AG04449 (cell line): ENCODE measurements at places on chromosomes 3 and 15.

GRCh38 chr3:42852441-42852840 lies 23.2 kb downstream of the CYP8B1 start:
- no peak for DNase-seq

- peak; percentile 37 for DNase-seq
These were observed 17.9 kb upstream of the ANKRD28 start for GRCh38 chr3:15815696-15816095.

DNA sequence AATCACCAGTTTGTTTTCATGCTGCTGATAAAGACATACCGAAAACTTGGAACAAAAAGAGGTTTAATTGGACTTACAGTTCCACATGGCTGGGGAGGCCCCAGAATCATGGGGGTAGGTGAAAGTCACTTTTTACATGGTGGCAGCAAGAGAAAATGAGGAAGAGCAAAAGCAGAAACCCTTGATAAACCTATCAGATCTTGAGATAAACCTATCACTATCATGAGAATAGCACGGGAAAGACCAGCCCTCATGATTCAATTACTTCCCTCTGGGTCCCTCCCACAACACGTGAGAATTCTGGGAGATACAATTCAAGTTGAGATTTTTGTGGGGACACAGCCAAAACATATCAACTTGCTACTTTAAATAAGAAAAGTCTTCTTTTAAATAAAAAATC lies 28.9 kb downstream of the CD200R1L start:
- no peak for DNase-seq

- no peak for DNase-seq
These were observed 1018.2 kb downstream of the MCTP2 start for GRCh38 chr15:95249524-95249923.

DNA sequence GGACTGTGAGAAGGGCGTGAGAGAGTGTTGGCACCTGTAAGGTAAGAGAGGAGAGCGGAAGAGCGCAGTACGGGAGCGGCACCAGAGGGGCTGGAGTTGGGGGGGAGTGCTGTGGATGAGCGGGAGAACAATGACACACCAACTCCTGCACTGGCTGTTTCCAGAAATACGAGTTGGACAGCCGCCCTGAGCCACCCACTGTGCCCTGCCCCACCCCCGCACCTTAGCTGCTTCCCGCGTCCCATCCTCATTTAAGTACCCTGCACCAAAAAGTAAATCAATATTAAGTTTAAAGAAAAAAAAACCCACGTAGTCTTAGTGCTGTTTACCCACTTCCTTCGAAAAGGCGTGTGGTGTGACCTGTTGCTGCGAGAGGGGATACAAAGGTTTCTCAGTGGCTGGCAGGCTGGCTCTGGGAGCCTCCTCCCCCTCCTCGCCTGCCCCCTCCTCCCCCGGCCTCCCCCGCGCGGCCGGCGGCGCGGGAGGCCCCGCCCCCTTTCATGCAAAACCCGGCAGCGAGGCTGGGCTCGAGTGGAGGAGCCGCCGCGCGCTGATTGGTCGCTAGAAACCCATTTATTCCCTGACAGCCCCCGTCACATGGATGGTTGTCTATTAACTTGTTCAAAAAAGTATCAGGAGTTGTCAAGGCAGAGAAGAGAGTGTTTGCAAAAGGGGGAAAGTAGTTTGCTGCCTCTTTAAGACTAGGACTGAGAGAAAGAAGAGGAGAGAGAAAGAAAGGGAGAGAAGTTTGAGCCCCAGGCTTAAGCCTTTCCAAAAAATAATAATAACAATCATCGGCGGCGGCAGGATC lies at the start of gene SOX2:
Gene SOX2 (plus strand): TSS at position 601 of the 811 bp plus-strand sequence. CDS start 436 bp downstream, outside the sequence.
- DNase-seq, result no peak

DNA sequence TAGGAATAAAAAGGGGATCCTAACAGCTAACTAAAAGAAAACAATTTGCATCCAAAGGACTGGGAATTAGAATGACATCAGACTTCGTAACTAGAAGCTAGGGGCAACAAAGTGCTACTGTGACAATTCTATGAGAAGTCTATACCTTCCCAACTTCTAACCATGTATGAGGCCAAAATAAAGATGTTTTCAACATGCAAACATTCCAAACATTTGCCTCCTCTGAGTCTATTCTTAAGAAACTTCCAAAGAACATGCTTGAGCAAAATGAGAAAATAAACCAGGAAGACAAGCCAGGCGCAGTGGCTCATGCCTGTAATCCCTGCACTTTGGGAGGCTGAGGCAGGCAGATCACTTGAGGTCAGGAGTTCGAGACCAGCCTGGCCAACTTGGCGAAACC lies 13.1 kb upstream of the RNF7 start:
- peak; percentile 40 for DNase-seq

GRCh38 chr3:86990012-86990733 lies 776 bp downstream of the VGLL3 start:
- no peak for DNase-seq

DNA sequence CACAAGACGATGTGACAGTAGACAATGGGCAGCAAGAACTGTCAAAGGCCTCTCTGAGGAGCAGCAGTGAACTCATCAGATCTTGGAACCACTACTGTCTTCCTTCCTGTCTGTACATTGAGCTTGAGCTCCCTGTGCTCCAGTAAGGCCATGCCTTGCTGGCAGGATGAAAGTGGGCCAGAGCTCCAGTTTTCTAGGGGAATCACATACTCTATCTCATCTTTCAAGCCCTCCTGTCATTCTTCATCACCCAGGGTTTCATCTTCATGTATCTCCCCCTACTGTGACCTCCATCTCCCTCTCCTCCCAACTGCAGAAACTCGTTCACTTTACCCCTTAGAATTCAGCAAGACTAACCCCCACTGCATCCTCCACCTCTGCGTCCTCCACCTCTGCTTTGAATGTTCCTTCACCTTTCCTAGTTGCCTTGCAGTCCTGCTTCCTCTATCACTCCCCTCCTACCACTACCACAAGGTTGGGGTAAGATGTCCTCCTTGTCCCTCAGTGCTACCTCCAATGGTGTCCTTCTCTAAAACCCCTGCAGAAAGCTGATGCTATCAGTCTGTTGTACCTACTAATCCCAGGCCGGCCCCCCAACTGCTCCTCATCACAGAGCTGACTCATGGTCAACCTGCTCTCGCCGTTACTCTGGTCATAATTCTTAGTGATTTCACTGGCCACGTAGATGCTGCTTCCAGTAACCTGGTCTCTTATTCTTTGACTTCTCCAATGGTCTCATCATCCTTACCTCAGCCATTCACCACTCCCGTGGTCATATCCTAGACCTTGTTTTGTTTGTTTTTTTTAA lies 22.3 kb downstream of the NKIRAS1 start:
- no peak for DNase-seq
